ENCODE measurements at places on chromosomes 12 and 14.
A peak's percentile ranks its signal among the peaks of the same experiment; 100 is the strongest.

- no peak for DNase-seq
Observed at GRCh38 chr12:113844495-113845210, 121.5 kb downstream of the RBM19 start.

DNA sequence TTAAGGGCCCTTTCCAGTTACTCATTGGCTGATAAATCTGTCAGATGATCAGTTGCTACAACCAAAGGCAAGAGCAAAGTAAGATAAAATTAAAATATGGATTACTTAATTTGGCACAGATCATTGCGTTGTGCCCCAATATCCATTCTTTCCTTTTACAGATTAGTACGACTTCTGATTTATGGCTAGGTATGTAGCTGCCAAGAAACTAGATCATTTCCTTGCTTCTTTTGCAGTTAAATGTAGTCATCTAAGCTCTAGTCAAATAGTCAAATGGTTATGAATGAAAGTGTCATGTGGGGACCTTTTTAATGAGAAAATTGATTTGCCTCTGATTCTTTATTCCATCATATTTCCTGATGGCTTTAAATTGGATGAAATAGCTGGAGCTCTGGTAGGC is 1039.9 kb upstream of the FLRT2 start:
- DNase-seq = no peak

- no peak for DNase-seq
Observed at GRCh38 chr12:2231011-2231595, 178.3 kb downstream of the CACNA1C start.

- DNase-seq = no peak
Observed at GRCh38 chr14:67690011-67690410, 5.6 kb downstream of the RDH11 start.

DNA sequence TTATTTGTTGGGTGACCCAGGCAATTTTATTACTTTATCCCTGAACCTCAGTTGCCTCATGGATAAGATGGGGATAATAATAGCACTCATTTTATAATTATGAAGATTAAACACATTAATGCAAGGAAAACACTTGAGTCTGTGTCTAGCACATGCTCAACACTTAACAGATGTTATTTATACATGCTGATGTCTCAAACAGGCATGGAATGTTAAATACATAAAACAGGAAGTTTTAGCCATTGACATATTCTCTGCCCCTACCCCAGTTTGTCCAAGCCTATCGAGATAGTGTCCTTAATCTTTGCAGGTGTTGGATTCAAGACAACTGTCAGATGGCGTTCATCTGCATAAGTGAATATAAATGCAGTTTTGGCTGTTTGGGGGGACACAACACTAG is 109.8 kb downstream of the SCAF11 start:
- no peak for DNase-seq

DNA sequence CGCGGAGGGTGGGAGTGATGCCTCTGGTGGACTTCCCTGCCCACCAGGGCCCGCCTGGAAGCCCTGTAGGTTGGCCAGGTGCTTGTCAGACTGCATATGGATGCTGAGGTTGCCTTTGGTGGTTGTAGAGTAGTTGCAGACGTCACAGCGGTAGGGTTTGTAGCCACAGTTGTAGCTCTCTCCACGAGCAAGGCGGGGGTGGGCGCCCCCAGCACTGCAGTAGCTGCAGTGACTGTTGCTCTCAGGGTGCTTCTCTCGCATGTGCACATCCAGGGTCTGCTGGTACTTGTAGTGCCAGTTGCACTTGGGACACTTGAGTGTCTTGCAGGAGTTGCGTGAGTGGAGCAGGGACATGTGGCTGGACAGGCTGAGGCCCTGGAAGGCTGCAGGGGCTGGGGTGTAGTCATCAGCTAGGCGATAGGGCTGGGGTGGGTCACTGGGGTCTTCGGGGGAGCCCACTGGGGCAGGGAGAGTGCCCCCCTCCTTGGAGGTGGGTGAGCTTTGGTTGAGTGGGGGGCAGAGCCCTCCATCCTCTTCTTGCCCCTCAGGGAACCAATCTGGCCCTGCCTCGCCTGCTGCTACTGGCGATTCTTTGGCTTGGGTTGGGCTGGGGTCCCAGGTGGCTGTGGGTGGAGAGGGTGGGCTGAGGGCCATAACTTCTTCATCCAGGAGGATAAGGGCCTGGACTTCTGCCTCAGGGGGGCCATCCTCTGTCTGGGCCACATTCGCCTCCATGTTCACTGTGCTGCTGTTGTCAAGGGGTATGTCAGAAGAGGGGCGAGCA is 17.7 kb downstream of the ZFHX2 start:
- DNase-seq = no peak

GRCh38 chr14:33848706-33849454 is 102.0 kb downstream of the EGLN3 start:
- no peak for DNase-seq

DNA sequence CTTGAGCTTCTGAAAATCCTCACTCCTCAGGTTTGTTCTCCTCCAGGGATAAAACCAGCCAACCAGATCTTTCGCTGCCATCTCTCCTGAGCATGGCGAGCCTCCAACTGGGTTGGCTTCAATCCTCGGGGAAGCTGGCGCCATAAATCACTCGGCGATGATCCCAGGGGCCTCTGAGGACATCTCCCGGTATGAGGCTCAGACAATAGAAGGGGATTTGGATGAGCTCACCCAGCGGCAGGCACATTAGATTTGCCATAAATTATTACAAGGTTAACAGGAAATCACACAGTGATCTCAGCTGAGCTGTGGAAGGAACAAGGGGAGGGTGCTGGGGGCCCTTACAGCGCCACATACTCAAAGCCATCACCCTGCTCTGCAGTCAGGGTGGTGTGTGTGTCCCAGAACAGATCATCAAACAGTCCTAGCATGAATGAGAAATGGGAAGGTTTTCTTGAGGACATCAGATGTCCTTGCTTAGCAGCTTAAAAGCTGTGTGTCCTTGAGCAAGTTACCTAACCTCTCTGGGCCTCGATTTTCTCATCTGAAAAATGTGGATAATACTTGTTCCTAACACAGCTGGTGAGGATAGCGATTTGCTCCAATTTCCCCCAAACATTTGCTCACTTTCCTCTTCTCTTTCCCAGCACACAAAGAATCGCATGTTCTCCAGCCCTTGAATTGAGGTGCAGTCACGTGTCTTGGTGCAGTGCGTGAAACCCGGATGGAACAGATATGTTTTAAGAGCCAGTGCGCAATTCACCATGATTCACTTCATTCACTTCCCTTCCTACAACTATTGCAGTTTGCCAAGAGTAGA is 142.8 kb downstream of the SCARB1 start:
- DNase-seq = no peak

- DNase-seq = no peak
Observed at GRCh38 chr12:81468206-81468605, 290.9 kb downstream of the PPFIA2 start.

- DNase-seq = peak; percentile 61
Observed at GRCh38 chr14:89137526-89138163, 279.4 kb downstream of the FOXN3 start.

DNA sequence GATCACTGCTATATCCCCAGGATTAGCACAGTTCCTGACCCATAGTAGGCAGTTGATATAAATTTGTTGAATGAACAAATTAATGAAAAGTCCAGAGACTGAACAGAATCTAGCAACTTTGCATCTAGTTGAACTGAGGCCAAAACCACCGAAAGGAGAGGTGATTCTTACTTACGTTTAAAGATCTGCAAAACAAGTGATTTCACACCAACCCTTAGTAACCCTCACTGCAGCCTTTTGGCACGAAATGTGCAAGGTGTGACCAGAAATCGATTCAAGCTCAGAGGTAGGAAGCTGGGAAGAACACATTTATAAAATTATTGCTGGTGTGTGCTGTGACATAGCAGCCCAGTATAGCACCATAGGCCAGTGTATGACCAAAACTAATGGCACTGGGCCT is 70.8 kb downstream of the SUDS3 start:
- DNase-seq = no peak

GRCh38 chr12:84986586-84986985 is 49.5 kb downstream of the TSPAN19 start:
- DNase-seq = no peak

DNA sequence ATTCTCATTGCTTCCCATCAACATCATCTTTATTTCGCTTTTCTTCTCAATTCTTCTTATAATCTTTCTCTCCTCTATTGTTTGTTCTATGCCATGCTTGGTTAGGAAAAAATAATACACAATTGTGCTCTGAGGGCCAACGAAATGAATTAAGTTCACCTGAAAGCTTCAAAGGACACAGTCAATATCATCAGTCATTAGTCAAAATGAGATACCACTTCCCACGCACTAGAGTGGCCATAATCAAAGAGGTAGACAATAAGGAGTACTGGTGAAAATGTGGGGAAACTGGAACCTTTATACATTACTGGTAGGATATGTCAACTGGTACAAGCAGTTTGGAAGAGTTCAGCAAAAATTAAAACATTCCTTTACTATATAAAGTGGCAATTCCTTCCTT is 91.5 kb downstream of the TMTC1 start:
- no peak for DNase-seq

- DNase-seq = no peak
Observed at GRCh38 chr12:11832093-11832492, 182.6 kb downstream of the ETV6 start.

DNA sequence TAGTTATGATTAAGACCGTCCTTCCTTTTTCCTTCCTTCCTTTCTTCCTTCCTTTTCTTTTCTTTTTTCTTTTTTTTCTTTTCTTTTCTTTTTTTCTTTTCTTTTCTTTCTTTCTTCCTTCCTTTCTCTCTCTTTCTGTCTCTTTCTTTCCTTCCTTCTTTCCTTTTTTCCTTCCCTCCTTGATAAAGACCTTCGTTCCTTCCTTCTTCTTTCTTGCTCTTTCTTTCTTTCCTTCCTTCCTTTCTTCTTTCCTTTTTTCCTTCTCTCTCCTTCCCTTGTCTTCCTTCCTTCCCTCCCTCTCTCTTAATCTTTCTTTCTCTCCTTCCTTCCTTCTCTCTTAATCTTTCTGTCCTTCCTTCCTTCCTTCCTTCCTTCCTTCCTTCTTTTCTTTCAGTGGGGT is 130.9 kb downstream of the PAPOLA start:
- DNase-seq = no peak

GRCh38 chr14:91330856-91331255 is 86.4 kb upstream of the GPR68 start:
- no peak for DNase-seq

DNA sequence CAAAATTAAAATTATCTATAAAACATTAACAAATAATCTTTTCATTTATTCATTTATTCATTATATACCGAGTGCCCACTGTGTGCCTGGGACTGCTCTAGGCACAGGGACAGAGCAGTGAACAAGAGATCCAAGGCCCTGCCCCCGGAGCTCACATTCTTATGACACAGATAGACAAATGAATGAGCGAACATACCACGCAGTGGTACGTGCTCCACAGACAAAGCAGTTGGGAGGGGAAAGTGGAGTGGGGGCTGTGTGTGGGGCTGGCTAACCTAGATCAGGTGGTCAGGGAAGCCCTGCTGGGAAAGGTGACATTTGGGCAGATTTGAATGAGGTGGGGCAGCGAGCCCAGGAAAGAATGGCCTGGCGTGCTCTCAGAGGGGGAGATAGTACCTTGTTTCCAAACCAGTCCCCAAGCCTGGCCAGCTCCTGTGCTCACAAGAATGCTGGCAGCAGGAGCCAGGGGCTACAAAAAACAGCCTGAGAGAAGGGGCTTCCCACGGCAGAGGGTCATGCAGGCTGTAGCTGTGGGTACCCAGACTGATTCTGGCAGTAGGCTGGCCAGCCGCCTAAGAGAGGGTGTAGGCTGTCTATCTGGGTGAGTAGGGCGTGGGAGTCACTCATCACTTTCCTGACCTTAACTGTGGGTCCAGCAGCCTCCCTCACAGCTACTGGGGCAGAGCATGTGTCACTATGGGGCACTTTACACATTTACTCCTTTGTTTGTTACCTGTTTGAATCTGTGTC is 57.8 kb upstream of the ACTN1 start:
- DNase-seq = no peak

- DNase-seq = no peak
Observed at GRCh38 chr14:61495809-61496208, 174.4 kb downstream of the PRKCH start.

GRCh38 chr12:100187068-100187467 is 13.5 kb upstream of the ACTR6 start:
- DNase-seq = no peak

- no peak for DNase-seq
Observed at GRCh38 chr14:53620890-53621289, 335.7 kb downstream of the BMP4 start.

DNA sequence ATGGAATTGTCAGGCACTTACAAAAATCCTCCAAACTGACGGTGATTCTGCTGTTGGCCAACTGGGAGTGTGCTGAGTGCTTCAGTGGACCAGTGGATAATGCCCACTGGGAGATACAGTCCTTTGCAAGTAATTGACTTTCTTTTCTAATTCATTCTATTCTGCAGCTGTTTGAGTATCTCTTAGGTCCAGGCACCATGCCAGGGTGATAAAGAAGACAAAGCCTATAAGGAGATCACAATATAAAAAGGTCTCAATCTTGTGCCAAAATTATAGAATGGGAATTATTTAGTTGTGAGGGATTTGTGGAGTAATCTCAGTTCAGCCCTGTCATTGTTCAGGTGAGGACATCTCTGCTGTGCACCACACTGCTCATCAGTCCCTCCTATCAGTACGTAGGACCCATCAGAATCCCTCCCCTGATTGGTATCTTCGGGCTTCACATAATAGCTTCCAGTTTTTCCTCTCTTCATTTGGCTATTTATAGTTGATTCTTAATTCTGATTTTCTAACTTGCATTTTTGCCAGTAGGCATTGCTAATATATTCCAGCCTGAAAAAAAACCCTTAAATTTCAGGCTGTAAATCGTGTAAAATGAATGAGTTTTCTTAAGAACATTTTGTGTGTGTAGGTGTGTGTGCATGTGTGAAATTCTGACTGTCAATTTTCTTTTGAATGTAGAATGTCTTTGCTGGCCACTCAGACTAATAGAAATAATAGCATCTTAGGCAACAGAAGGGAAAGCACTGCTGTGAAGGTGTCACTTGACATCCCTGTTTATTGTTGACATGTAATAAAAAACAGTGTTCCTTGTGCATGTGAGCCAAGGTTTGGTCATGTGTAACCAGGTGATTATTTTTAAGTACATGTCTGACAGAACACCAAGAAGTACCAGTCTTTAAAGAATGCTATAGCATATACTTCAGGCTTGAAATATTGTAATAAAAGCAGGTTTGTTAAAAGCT is 457.6 kb upstream of the RGS6 start:
- DNase-seq = no peak

- no peak for DNase-seq
Observed at GRCh38 chr14:26097852-26098251, 500.0 kb downstream of the NOVA1 start.

GRCh38 chr12:4421590-4422031 is 24.0 kb downstream of the FGF6 start:
- DNase-seq = no peak

- DNase-seq = no peak
Observed at GRCh38 chr14:49497725-49498348, 88.3 kb downstream of the RPS29 start.

GRCh38 chr12:115870510-115870909 is 407.0 kb downstream of the MED13L start:
- no peak for DNase-seq

All from GOT3 (cell line).